GM20000 (cell line): ENCODE measurements at places on chromosomes 12 and 14.

GRCh38 chr12:51852404-51853137, 4.1 kb upstream of the FIGNL2 start:
- no peak for DNase-seq

- DNase-seq: no peak
Observed at GRCh38 chr12:18922851-18923250, 184.9 kb downstream of the CAPZA3 start.

GRCh38 chr12:75944097-75944904, 87.3 kb downstream of the PHLDA1 start:
- peak; percentile 61 for DNase-seq

- DNase-seq: peak; percentile 80
Observed at GRCh38 chr12:123269395-123269892, 2.2 kb downstream of the CDK2AP1 start.

DNA sequence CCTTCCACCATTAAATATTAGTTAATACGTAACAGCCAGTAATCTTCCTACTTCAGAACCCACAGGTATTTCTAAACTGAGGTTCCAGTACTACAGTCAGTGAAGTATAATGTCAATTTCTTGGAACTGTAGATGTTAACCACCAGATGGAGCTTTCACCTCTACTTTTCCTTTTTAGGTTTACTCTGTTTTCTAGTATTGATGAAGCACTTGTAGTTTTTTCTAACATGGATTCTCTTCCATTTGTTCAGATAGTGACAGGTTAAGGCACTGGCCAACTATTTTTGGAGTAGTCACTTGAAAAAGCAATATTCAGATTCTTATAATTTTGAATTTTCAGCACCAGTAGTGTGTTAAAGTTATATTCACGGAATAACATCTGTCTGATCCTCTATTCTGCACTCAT, 4.6 kb upstream of the SEC23A start:
- peak; percentile 56 for DNase-seq

- peak; percentile 48 for DNase-seq
Observed at GRCh38 chr12:116677202-116677661, 60.6 kb downstream of the SPRING1 start.

DNA sequence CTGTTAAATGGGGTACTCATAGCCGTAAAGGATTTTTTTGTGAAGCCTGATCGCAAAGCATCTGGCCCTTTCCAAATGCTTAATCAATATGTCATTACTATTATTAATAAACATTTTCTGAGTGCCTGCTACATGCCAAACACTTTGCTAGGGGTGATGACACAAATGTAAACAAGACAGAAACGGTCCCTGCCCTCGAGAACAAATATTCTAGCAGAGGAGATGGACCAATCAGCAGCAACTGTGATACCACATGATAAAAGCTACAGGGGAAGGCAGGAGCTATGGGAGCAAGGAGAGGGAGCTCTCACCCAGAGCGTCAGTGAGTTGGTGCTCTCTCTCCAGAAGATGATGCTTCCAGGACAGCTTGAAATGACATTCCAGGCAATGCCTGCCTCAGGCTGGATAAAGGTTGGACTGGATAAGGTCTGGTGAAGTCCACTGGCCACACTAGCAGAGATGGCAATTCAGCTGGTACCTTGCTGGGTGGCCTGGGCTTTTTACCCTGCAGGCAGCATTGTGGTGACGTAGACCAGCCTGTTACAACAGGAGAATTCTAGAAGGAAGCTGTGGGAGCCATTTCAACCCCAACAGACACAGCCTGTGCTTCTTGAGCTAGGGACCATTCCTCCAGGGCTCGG, 41.1 kb downstream of the ERH start:
- DNase-seq: no peak

DNA sequence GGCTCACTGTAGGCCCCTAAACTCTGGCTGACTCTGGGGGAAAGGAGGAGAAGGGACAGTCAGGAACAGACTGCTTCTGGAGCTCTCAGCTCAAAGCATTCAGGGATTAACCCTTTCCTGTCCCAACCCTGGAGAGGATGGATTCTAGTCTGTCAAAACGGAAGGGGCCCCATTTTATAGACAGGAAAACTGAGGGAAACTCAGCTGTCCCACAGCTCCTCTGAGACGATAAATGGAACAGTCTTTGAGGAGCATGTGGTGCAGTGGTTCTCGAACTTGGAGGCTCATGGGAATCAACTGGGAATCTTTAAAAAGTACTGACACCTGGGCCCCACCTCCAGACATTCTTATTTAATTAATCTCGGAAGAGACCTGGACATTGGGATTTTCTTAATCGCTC, 23.7 kb downstream of the SRRM4 start:
- no peak for DNase-seq

- no peak for DNase-seq
Observed at GRCh38 chr12:75805905-75806304, 225.7 kb downstream of the PHLDA1 start.

GRCh38 chr14:54501480-54501879, 8.2 kb upstream of the CGRRF1 start:
- no peak for DNase-seq

GRCh38 chr12:126895951-126896913, 1370.7 kb upstream of the TMEM132C start:
- DNase-seq: no peak

- peak; percentile 58 for DNase-seq
Observed at GRCh38 chr12:112900298-112901145, 6.2 kb upstream of the OAS1 start.

- DNase-seq: no peak
Observed at GRCh38 chr12:25501549-25501948, 51.5 kb downstream of the LMNTD1 start.

GRCh38 chr12:108826807-108827721, 30.3 kb downstream of the SSH1 start:
- no peak for DNase-seq

DNA sequence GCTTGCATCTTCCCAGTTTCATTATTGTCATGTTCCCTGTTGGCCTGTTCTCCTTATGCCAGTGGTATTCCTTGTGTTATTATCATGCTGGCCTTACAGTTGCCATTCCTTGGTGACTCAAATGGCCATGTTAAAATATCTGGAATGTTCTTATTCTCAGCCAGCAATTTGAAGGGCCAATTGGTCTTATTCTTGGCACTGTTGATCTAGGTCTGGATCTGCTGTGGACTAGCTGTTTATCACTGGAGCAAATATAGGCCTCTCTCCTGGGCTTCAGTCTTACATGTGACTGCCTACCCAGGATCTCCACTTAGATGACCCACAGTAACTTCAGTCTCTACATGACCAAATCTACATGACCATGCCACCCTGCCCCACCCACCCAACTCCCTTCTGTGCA, 5.4 kb downstream of the CIPC start:
- DNase-seq: no peak

DNA sequence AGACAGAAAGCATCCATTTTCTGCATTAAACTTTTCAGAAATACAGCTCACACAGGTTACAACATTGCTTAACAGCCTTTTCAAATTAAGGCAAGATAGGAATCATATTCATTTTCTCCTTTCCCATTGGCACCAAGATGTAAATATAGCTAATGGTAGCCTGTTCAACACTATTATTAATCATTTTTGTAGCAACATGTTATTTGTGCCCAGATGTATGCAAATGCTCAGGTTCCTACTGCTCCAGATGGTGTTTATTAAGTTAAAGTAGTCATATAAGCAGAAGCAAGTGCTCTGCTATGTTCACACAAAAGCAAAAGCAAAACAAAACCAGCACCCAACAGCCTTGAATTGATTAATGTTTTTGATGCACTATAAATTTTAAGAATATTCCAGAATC, 1110.6 kb downstream of the SLC6A15 start:
- no peak for DNase-seq

DNA sequence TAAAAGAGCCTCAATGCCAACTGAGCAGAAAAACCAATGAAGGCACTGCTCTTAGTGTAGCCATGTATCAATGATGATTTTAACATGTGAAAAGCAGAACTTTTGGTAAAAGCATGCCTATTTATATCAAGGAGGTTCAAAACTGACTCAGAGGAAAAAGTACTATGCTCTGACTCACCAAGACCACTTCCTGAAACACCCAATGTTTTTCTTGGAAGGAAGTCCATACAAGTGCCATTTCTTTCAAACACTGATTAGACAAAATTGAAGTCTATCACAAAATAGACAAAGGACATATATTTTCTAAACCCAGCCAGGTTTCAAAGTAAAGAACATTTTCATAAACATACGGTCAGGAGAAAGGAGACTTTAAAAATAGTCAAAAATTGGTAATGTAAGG, 88.6 kb downstream of the EPS8 start:
- DNase-seq: peak; percentile 19

DNA sequence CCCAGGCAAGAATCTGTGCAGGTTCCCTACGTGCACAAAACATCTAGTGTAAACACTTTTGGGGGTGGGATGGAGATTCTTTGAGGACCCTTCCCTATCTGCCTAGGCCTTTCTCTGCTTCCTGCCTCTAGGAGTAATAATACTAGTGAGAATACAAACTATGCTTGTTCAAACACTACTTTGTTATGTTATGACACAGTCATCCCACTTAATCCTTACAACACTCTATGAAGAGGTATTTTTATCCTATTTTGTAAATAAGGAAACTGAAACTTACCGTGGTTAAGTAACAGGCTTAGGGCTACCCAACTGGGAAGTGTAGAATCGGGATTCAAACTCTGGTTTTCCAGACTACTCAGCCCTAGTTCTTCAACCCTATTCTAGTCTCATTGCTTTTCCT, 96.5 kb downstream of the KCNA5 start:
- DNase-seq: no peak

DNA sequence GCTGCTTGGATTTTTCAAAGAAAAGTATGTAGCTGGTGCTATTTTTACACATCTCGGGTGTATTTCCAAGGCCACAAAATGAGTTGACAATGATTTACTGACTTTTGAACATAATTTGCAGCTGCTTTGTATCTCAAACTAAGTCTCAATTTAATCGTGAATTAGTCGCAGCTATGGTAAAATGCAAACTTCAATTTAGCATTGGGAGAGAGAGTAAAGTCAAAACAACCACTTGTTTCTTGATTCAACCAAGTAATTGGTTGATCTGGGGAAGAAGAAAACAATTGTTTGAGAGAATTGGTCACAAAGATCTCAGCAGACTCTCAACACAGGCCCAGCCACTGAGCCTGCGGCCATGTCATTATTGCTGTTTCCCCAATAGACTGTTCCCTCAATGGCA, 75.0 kb upstream of the DYRK2 start:
- no peak for DNase-seq

- no peak for DNase-seq
Observed at GRCh38 chr12:108638997-108639822, 5.5 kb upstream of the SELPLG start.

GRCh38 chr12:20593611-20594010, 101.5 kb upstream of the SLCO1C1 start:
- DNase-seq: no peak

DNA sequence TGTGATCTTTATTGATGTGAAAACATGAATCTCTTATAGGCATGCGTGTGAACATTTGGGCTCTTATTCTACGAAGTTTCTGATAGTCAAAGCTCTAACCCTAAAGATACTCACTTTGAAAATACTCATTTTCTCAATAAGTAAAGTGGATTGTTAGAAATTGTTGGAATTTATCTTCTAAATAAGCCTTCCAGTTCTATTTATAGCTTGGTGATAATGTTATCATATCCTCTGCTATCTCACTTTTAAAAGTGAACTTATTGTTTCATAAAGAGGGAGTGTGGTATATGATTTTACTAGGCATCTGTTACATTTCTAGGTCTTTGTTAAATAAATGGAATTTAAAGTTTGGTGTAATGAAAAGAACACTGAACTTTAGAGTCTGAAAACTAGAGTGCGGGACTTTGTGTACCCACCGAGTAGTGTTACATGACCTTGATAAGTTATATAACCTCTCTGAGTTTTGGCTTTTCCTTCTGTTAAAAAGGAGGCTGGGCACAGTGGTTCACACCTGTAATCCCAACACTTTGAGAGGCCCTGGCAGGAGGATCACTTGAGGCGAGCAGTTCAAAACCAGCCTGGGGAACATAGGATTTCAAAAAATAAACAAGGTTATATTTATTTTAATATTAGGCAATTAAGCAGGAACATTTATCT, 13.6 kb downstream of the USP15 start:
- DNase-seq: no peak

- no peak for DNase-seq
Observed at GRCh38 chr12:122858591-122859302, 23.5 kb downstream of the HIP1R start.

DNA sequence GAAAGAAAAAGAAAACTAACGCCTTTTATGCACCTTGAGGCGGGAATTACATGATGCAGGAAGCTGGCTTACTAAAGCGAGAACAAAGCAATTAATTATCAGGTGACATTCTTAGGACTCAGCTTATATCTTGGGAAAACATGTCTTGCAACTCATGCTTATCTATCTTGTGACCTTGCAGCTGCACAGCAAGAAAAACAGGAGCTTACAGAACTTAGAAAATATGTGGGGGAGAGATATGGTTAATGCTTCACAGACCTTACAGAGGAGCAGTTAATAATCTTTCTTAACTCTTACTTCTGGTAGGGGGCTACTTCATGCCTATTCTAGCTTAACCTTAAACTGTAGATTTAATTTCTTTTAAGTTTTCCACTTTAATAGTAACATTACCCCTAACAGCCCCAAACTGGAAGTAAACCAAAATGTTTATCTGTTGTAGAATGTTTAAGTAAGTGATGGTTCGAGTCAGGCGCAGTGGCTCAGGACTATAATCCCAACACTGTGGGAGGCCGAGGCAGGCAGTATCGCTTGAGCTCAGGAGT, 13.2 kb upstream of the OR11G2 start:
- DNase-seq: no peak

GRCh38 chr12:78115889-78116288, 285.2 kb downstream of the NAV3 start:
- no peak for DNase-seq

DNA sequence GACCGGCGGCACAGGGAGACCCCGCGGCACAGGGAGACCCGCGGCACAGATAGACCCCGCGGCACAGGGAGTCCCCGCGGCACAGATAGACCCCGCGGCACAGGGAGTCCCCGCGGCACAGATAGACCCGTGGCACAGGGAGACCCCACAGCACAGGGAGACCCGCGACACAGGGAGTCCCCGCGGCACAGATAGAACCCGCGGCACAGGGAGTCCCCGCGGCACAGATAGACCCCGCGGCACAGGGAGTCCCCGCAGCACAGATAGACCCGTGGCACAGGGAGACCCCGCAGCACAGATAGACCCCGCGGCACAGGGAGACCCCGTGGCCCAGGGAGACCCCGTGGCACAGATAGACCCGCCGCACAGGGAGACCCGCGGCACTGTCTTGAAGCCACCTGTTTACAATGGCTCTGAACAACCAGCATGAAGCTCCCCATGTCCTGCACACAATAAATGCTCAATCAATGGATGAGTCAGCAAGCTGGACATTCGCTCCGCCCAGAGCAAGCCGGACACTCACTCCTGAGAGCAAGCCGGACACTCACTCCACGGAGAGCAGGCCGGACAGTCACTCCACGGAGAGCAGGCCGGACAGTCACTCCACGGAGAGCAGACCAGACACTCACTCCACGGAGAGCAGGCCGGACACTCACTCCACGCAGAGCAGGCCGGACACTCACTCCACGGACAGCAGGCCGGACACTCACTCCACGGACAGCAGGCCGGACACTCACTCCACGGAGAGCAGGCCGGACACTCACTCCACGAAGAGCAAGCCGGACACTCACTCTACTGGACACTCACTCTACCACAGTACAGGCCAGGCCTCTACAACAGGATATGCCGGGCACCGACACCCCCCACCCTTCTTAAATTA, 121.9 kb downstream of the RFLNA start:
- DNase-seq: no peak

GRCh38 chr12:1845886-1846285, 25.5 kb downstream of the LRTM2 start:
- no peak for DNase-seq

GRCh38 chr12:78562368-78563205, 302.0 kb upstream of the SYT1 start:
- no peak for DNase-seq
